Activated CD8-positive, alpha-beta memory T cell treated with anti-CD3 and anti-CD28 coated beads for 24 hours (primary cell): ENCODE measurements at places on chromosomes 12 and 14.
A peak's percentile ranks its signal among the peaks of the same experiment; 100 is the strongest.

DNA sequence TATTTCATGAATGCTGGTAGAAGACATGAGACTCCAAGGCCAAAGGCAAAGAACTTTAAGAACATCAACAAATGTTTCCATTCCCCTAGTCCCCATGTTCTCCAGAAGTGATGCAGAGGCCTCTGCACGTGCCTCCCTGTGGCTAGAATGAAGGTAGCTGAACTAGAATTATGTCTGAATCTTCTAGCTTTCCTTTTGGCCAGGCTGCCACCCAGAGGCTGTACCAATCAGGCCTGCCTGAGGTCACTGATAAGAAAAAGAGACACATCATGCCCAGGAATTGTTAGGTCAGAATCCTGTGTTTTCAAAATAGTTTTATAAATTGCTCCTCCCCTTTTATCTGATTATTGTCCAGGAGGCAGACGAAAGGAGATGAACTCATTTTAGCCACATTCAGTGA, 188.0 kb upstream of the SLC16A7 start:
- DNase-seq: no peak

- DNase-seq: no peak
These were observed 35.0 kb upstream of the KCNA1 start for GRCh38 chr12:4874671-4875070.

DNA sequence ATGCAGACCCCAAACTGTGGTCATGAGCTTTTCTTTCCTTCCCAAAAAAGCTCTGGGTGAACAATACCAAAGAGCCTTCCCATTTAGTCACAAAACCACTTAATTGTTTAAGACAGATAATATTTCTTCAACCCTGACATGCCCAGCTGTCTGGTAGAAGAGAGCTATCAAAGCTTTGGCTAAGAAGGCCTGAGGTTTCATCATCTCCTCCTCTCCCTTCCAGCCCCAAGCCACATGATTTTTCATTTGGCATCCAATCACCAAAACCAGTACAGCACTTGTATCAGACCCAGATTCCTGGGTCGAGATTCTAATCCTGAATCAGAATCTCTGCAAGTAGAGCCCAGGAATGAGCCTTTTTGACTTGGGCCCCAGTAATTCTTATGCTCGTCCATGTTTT, 199.6 kb upstream of the TMEM260 start:
- no peak for DNase-seq

DNA sequence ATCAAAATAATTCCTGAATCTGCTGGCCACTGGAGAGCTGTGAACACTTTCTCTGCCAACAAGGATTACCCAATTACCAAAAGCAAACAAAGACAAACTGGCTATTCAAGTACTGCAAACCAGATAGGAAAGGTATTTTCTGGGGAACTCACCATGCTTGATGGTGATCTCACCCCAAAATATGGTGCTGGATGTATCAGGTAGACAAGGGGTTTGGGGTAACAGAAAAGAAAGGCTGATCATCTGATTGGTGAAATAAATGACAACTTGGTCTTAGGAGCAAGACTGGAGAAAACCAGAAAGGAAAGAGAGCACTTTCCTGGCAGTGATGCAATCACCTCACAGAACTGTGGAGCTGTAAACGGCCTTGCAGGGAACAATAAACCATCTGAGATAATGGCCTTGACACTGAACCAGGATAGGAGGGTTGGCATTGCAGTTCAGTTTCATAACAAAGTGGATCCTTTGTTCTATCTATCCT, 31.0 kb upstream of the NPFF start:
- no peak for DNase-seq

GRCh38 chr12:121334513-121335343, 17.5 kb downstream of the ANAPC5 start:
- no peak for DNase-seq

DNA sequence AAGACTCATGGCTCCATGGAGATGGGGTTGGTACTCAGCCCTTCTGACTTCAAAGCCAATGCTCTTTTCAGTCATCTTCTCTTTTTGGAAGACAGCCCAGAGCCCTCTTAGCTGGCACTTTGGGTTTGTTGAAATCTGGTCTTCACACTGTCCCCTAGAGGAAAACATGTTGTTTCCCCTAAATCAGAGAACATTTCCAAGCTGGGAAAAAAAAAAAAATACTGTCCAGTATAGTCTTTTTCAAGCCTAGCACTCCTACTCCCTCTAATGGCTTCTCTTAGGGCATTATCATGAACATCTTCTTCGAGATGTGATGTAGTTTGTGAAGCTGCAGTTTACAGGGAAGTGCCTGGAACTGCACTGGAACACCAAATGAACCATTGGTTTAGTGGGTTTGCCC, 3.0 kb upstream of the ZC3H14 start:
- no peak for DNase-seq

DNA sequence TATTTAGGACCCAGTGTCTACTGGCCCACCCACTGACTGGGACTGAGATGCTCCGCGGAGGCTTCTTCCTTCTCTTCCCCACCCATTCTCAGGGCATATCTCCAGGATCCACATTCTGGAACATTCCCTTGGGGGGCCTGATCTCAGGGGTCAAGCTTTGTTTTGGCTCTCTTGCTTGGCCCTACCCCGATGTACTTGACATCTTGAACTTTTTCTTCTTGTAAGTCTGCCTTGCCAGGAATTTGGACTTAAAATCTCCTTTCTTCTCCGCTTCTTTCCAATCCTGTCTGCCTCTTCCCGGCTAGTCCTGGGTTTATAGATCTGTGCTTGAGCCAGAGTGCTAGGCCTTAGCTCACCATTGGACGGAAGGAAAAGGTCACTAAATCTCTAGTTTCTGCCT, 22.1 kb downstream of the DACT1 start:
- DNase-seq: no peak

GRCh38 chr12:3726456-3726855, 26.5 kb downstream of the CRACR2A start:
- no peak for DNase-seq

DNA sequence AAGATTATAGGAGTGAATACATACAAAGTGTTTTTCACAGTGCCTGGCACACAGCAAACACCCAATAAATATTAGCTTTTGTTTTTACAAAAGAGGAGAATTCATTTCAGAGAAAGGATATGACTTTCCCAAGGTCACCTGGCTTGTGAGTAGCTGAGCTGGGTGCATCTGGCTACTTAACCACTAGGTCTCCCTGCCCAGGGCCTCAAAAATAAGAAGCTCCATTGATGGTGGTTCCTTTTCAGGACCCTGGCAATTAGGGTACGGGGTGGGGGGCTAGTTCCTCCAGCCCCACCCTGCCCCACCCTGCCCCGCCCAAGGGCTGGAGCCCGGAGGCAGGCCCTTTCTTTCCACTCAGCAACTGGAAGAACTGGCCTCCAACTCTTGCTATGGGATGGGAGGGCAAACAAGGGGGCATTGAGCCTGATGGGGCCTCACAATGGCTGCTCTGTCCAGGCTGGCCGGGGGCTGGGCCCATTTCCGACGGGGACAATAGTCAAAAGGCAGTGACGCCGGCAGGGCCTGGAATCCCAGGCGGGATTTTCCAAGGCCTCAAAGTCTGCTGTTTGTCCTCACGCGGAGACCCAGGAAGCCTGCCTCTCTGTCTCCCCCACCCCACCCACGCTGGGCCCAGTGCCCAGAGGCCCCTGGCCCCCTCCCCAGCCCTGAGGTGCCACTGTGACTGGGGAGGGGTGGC, 8.2 kb upstream of the ATG101 start:
- DNase-seq: no peak

GRCh38 chr14:59347511-59347900, 117.7 kb downstream of the GPR135 start:
- no peak for DNase-seq

- no peak for DNase-seq
These were observed 184.4 kb upstream of the SLC38A2 start for GRCh38 chr12:46556819-46557524.

DNA sequence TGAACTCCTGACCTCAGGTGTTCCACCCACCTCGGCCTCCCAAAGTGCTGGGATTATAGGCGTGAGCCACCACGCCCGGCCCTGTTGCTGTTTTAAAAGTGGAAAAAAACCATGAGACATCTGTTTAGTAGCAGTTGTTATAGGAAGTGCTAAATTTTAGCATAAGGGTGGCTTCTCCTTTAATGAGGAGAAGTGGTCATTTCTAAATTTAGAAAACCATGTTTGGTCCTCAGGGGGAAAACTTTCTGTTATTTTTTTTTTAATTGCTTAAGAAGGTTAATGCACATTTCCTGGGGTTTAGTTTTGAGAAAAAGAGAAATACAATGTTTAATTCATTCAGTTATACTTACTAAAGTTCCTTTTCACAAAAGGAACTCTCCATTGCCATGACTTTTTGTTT, 102.1 kb downstream of the MYRFL start:
- no peak for DNase-seq

DNA sequence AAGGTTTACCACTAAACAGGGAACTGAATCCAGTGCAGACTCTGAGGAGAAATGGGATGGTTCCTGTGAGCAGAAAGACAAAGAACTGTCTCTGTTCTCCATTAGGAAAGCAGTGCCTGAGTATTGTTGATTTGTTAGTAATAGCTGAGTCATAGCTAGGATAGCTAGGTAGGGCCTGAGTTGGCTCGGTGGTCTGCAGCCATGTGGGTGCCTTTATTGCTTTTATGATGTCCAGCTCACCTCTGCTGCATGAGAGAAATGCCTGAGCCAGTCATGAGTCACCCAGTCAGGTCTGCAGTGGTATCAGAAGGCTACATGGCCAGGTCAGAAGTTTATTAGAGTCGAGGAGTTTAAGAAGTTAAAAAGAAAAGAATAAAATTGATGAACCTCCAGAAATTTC, 24.2 kb downstream of the TRHDE start:
- no peak for DNase-seq

GRCh38 chr12:848173-848865, 95.9 kb downstream of the WNK1 start:
- DNase-seq: no peak

- no peak for DNase-seq
These were observed 111.3 kb downstream of the AEBP2 start for GRCh38 chr12:19550626-19551025.

DNA sequence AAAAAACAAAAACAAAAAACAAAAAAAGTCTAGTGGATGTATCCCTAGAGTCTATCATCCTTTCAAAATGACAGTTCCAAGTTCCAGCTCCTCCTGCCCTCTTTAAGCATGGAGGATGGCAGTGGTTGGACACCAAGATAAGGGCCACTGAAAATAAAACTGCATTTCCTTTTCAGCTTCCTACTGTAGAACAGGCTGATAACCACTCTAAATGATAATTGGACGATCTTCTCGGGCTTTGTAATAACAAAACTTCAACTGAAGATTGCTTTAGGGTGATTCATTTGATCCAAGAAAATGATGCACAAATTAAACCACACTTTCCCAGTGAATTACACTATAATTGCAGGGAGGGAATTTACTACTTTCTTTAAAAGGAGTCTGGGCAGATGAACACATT, 42.2 kb upstream of the CRACR2A start:
- DNase-seq: no peak

GRCh38 chr12:16613199-16613598, 7.2 kb upstream of the LMO3 start:
- no peak for DNase-seq

DNA sequence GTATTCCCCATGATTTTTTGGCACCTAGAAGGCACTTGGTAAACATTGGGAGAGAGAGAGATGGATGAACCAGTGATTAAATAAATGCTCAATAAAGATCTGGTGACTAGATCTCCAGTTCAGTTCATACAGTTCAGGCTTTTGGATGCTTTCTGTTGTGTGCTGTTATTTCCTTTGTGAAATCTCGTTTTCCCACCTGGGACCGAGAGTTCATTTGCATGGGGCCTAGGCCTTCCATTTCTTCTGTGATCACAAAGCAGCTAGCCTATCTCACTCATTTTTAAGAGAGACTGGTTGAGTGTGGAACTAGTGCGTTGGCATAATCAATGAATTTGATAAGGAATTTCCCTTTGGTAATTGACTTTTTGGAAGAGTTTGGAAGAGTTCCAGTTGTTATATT, 104.0 kb downstream of the VRK1 start:
- DNase-seq: no peak

DNA sequence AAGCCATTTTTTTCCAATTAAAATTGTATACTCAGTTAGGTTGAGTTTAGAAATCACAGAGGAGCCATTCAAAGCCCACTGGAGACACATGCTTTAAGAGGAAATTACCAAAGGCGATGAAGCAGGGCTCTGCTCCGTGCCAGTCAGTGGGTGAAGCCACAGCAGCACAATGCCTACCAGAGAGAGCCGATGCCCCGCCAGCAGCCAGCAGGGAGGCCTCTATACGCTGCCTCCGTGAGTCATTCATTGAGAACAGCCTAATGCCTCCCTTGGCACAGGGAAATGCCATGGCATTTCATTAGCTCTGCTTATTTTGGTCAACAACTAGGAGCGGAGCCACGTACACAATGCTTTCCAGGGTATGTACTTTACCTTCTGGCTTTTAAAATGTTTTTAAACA, 197.8 kb upstream of the FRMD6 start:
- no peak for DNase-seq

DNA sequence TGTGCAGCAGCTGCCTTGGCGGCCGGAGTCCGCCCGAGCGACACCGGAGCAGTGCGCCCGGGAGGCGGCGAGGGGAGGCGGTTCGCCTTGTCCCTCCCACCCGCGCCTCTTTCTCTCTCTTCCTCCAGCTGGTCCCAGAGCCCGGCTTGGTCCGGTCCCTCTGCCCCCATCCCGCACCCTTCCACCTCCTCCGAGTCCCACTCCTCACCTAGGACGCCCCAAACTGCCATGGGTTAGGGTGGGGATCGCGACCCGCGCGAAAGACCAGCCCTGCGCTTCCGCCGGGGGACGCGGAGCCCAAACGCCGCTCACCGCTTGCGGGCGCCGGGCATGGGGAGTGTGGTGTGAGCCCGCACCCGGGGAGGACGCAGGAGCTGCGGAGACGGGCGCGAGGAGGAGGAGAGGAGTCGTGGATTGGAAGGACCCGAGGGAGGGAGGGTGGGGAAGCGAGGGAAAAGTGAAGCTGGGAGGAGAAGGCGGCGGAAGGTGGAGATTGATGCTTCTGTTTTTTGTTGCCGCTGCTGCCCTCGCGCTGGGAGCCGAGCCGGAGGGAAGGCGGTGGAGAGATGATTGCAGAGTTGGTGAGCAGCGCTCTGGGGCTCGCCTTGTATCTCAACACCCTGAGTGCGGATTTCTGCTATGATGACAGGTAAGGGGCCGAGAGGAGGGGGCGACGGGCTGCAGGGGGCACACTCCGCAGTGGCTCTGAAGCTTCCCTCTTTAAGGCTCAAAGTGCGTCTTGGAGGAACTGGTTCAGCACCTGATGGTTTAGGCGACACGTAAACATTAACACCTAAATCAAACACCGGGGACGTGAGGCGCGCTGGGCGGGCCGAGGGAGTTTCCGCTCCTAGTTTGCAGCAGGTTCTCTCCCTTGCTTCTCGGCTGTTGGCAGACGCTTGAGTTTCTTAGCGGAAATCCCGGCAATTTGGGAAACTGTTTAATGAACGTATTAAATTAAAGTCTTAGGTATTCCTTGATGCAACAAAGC, 610 bp downstream of the TMTC2 start:
- peak; percentile 79 for DNase-seq

- DNase-seq: no peak
These were observed 61.7 kb downstream of the DGLUCY start for GRCh38 chr14:91175291-91176201.

DNA sequence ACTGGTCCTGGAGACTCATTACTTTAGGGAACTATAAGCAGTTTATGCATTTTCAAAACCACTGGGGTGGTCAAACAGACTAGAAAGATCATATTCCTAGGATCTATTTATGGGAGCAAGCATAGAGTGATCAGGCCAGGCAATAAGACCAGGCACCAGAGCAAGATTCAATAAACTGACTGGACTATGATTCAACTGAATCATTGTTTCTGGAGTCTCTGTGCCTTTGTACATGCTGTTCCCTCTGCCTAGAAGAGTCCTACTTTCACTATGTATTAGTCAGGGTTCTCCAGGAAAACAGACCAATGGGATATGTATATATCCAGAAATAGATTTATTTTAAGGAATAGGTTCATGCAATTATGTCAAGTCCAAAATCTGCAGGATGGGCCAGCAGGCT, 55.5 kb downstream of the EMP1 start:
- DNase-seq: no peak
